Aorta (tissue), 5 donors: ENCODE measurements at places on chromosomes 3 and 15.

- DNase-seq = no peak
These were observed 113.9 kb downstream of the RORA start for GRCh38 chr15:61115241-61115640.

DNA sequence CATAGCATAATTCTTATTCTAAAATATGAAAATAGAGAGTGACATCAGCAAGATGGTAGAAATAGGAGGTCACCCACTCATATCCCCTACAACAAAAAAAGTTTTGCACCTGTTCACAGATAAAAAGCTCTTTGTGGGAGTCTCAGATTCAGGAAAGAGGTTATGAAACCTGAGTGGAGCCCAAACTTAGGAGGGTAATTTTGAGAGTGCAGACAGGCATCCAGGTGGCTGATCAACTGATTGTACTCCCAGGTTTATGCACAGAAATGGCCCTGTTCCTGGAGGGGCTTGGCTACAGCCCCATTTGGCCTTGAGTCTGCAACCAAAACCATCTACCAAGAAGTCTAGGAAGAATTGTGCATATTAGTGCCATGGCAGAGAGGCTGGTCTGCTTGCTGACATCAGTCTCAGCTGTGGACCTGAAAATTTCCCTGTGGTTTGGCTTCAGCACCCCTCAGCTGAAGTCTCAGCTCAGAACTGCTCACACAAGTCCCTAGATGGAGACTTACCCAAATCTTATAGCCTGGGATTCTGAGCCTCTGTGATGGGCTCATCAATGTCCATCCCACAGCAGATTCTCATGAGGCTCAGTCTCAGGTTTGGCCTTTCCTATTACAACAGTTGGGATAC lies 291.6 kb downstream of the IL20RB start:
- no peak for DNase-seq

- peak; percentile 45 for DNase-seq
These were observed 4.4 kb upstream of the LRRC15 start for GRCh38 chr3:194373899-194374298.

GRCh38 chr15:60678632-60679031 lies 199.7 kb upstream of the ICE2 start:
- DNase-seq = no peak

- no peak for DNase-seq
These were observed at the start of gene COL6A6 for GRCh38 chr3:130516645-130517512. Gene COL6A6, plus strand, starts transcription at chr3:130517177. Its CDS starts 43,188 bp downstream, at chr3:130560365.
